ENCODE measurements at places on chromosomes 6 and 20. TPM values are rescaled to one million over a fixed set of nuclear protein-coding genes. Genes with fewer than 3 reads are reported as not detected.

SEMG1 gene
- not detected for total RNA-seq

FAM217A gene
- not detected for total RNA-seq

OR2B6 gene
- total RNA-seq = not detected

OPN5 gene
- total RNA-seq = not detected

SALL4 gene
- 0.68 TPM for total RNA-seq

GLP1R gene
- total RNA-seq = not detected

CNBD2 gene
- 5.3 TPM for total RNA-seq

RPS21 gene
- 2,471 TPM for total RNA-seq

RSPO3 gene
- total RNA-seq = 81.4 TPM

FNDC11 gene
- 0.14 TPM for total RNA-seq

C20orf96 gene
- total RNA-seq = 10.1 TPM

All from A549 treated with dexamethasone at 1 μM for 4 hours (cell line).